ENCODE measurements at places on chromosomes 7 and 10.

DNA sequence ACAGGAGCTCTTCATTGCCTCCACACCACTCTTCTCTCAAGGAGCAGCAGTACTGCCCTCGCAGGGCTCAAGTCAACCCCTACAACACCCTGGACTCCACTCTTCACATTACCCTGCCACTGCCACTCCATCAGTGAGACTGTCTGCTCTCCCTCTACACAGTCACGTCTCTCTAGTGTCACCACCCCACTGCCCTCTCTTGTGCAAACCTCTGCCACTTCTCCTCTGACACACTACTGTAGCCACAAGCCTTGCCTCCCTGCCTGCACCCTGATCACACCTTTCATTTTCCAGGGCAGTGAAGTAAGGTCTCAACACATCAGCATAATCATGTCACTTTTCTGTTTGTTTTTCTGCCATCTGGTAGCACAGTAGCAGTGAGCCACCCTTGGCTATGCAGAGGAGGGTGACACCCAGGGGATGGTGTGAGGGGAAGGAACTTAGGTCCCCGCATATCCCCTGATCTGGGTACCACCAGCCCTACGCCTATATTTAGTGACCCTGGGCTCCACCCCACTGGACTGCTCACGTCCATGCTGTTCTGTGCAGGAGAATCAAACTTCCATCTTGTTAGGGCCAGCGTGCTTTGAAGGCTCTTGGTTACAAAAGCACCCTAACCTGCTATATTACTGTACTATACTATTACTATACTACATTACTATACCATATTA, 1.6 kb downstream of the C10orf143 start:
- DNase-seq = no peak

DNA sequence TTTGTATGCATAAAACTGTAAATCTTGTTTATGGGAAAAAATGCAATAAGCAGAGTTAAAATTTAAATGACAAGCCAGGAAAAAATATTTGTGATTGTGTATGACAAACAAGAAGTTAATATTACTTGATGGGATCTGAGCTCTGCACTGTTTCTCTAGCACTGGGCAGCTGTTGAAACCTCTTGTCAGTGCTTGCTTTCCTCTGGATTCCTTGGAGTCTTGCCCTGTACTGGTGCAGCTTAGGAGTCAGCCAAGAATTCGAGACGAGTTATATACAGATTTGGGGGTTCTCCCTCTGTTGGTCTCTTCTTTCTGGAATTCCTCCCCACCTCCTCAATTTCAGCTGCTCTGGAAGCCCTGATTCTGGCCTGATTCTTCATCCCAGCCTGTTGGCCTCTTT, 24.3 kb upstream of the OPN4 start:
- DNase-seq = no peak

GRCh38 chr7:128260069-128260795, 19.2 kb downstream of the LEP start:
- DNase-seq = no peak

- no peak for DNase-seq
Observed at GRCh38 chr7:64431838-64432237, 118.1 kb downstream of the ZNF736 start.

- no peak for DNase-seq
Observed at GRCh38 chr7:2143981-2144595, 88.7 kb downstream of the MAD1L1 start.

GRCh38 chr10:91597197-91597881, 35.5 kb downstream of the PPP1R3C start:
- DNase-seq = no peak

DNA sequence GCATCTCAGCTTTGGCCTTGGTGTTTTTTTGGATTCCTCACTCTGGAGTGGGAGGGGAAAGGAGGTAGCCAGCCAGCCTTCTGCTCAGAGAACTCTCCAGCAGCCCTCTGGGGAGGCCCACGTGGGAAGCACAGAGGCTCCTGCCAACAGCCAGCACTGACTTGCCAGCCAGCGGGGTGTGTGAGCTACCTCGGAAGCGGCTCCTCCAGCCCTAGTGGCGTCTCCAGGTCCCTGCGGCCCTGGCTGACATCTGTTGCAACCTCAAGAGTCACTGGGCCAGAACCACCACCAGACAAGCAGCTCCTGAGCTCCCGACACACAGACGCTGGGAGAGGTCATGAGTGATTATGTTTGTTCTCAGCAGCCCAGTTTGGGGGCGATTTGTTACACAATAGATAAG, 180.2 kb upstream of the FZD8 start:
- DNase-seq = no peak

DNA sequence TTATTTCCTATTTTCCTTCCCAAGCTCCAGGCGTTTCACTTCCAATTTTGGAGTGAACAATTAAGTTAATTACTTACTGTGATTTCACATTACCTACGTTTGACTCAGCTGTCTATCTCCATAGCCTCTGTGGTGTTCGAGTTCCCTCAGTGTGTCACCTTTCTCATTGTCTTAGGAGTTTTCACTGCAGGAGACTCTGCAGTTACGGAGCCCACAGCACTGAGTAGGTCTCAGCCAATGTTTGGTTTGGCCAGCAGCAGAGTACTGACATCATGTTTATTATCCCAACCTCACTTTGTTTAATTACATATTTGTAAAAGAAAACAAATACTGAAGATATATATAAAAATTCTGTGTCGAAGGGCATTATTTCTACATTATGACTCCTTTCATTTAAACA, 1123.9 kb downstream of the CNTNAP2 start:
- no peak for DNase-seq

GRCh38 chr7:104388222-104388621, 59.8 kb downstream of the LHFPL3 start:
- no peak for DNase-seq

GRCh38 chr7:131538071-131538812, 18.2 kb downstream of the PODXL start:
- no peak for DNase-seq

DNA sequence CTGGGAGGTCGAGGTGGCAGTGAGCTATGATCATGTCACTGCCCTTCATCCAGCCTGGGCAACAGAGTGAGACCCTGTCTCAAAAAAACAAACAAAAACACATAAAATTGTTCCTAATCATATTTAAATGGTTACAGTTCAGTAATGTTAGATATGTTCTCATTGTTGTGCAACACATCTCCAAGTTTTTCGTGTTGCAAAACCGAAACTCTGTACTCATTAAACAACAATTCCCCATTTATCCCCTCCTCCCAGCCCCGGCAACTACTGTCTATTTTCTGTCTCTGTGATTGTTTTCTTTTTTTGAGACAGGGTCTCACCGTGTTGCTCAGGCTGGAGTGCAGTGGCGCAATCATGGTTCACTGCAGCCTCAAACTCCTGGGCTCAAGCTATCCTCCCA, 16.1 kb upstream of the PRXL2A start:
- no peak for DNase-seq

- no peak for DNase-seq
Observed at GRCh38 chr10:49611166-49611815, 1.2 kb downstream of the SLC18A3 start.

GRCh38 chr10:32961343-32961894, 3.4 kb upstream of the ITGB1 start:
- no peak for DNase-seq

- no peak for DNase-seq
Observed at GRCh38 chr10:130202984-130203621, 66.9 kb downstream of the GLRX3 start.

Data from activated CD4-positive, alpha-beta T cell treated with anti-CD3 and anti-CD28 coated beads for 24 hours (primary cell).